ENCODE measurements at places on chromosomes 11 and 22.

DNA sequence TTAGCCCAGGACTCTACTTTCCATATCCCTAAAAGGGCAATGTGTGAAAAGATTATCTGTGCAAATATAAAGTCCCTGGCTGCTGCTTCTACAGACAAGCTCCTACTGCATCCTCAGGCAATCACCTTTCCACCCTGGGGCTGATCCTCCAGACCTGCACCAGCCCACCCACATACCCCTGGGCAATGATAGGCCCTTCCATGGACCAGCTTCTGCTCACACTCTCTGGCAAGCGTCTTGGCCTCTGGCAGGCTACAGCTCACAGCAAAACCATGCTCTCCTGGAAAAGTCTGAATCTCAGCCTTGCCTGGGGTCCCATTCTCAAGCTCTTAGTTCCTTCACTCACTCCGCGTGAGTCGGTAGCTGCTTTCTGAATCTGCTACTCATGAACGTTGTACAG is 69.5 kb downstream of the IGLL5 start:
- DNase-seq = no peak

GRCh38 chr11:15726893-15727519 is 612.3 kb downstream of the INSC start:
- no peak for DNase-seq

GRCh38 chr22:29493636-29494035 is 13.6 kb downstream of the NEFH start:
- no peak for DNase-seq

- DNase-seq = peak; percentile 85
Observed at GRCh38 chr11:65329944-65330403, 3.7 kb upstream of the DPF2 start.

- DNase-seq = no peak
Observed at GRCh38 chr11:113201054-113201818, 113.1 kb upstream of the TTC12 start.

GRCh38 chr11:73137262-73137943 is 4.7 kb downstream of the FCHSD2 start:
- DNase-seq = no peak

- no peak for DNase-seq
Observed at GRCh38 chr22:24563246-24563645, 7.4 kb downstream of the SNRPD3 start.

DNA sequence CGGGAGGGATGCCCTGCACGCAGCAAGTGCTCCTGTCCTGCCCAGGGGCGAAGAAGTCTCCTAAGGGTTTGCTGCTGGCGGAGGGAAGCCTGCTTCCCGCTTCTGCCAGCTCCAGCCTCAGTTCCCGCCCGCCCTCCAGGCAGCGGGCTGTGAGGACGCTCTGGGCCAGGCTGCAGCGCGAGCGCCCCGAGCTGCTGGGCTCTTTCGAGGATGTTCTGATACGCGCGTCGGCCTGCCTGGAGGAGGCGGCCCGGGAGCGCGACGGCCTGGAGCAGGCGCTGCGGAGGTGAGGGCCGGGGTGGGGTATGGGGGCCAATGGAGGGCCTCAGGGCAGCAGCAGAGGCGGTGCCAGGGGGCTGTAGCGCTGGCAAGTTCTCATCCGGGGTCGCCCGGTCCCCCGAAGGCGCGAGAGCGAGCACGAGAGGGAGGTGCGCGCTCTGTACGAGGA is 2.2 kb downstream of the CRACR2B start:
- no peak for DNase-seq

DNA sequence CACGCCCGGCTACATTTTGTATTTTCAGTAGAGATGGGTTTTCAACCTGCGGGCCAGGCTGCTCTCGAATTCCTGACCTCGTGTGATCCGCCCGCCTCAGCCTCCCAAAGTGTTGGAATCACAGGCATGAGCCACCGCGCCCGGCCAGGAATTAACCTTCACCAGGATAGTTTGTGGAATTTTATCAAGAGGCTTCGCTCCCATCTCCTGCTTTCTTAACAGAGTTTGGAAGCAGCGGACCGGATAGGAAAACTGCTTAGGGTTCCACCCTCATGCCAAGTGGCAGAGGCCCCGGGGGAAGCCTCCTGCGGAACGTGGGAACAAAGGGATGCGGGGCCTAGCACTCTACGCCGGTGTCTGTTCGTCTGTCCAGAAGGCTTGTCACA is 229.9 kb downstream of the ST3GAL4 start:
- DNase-seq = no peak

DNA sequence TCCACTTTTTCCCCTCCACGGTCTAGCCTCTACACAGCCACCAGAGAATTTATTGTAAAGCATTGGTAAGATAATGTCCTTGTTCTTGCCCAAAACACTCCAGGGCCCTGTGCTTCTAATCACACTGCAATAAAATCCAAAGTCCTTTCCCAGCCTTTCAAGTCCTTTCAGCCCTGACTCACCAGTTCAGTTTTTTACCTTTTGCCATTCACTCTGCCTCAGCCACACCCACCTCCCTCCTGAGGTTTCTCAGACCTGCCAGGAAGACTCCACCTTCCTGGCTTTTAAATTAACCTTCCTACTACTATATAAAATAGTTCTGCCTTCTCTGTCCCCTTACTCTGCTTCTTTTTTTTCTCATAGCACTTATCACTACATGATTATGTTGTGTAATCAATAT is 91.0 kb upstream of the ARHGAP32 start:
- no peak for DNase-seq

GRCh38 chr11:47270331-47271271 is 668 bp downstream of the MADD start:
- DNase-seq = peak; percentile 48

GRCh38 chr11:105713696-105714095 is 103.8 kb downstream of the GRIA4 start:
- DNase-seq = no peak

DNA sequence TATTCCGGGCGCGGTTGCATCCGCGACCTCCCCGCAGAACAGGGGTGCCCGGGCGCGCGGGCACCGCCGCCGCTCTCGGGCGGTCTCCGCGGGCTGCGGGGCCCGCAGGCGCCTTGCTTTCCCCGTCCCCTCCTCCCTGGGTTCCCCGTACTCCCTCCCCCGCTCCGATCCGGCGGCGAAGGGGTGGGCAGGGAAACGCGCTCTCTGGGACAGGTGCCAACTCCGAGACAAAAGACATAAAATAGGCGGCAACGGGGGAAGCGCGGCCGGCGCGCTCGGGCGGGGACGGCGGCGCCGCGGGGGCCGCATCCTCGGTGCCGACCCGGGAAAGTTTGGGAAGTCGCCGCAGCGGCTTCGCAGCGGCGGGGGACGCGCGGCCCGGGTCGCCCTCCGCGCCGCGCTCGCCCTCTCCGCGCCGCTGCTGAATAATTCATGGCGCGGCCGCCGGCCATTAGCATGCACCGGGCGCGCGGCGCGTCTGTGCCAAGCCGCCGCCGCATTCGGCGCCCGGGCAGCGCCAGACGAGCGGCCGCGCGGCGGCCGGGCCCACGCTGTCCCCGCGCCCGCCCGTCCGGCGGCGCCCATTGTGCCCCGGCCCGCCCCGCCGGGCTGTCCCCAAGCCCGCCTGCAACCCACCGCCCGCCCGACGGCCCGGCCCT is 78.7 kb upstream of the PPARA start:
- peak; percentile 63 for DNase-seq

DNA sequence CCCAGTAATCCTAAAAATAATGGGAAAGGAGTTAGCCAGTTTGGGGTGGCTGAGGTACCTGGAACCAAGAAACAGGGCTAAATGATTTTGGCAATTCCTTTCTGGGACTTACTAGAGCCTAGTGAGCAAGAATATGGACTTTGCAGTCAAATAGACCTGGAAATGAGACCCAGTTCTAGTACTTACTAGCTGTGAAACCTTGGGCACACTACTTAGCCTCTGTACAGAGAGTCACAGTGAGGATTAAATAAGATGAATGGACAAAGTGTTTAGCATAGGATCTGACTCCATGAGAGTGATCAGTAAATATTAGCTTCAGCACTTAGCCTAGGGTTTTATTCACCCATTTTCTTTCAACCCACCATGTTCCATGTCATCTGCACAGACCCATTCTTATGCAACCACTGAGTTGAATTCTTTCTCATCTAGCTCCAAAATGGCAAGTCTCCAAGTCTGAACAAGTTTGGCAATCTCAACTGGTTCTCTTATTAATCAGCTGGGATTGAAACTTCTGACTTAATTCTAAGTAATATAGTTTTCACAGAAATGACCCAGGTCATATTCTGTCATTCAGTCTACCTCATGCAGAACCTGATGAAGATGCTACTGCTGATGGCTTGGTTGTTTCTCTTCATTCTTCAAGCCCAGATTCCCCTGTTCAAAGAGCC is 15.0 kb upstream of the SORL1 start:
- no peak for DNase-seq

DNA sequence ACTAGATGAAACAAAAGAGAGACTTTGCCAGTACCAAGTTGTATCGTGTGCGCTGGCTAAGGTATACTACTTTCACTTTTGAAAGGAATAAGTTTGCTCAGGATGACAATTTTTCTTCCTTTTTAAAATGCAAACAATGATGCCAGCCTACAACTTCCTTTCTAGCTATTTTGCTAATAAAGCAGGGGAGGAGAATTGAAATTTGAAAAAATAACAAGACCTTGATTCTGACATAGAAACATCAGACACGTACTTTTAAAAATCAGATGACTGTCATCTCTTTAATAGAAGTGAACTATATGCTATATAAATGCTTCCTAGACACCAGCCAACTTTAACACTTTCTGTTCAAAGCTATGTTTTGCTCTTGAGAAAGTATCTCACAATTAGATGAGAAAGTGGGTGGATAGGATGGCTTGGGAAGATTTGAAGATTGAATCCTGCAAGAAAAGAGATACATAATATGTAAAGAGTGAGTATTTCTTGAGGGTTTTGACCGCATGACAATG is 41.7 kb upstream of the BLID start:
- DNase-seq = no peak

DNA sequence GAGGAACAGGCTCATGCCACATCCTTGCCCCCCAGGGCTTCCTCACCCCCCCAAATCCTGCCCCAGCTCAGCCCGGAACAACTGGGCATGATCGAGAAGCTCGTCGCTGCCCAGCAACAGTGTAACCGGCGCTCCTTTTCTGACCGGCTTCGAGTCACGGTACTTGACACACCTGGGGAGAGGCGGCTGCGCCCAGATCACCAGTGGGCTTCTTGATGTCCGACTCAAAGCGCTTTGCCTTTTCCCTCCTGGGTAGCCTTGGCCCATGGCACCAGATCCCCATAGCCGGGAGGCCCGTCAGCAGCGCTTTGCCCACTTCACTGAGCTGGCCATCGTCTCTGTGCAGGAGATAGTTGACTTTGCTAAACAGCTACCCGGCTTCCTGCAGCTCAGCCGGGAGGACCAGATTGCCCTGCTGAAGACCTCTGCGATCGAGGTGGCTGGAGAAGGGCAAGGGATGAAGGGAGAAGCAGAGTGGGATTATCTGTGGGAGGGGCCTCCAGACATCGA is 3.5 kb downstream of the NR1H3 start:
- DNase-seq = no peak

DNA sequence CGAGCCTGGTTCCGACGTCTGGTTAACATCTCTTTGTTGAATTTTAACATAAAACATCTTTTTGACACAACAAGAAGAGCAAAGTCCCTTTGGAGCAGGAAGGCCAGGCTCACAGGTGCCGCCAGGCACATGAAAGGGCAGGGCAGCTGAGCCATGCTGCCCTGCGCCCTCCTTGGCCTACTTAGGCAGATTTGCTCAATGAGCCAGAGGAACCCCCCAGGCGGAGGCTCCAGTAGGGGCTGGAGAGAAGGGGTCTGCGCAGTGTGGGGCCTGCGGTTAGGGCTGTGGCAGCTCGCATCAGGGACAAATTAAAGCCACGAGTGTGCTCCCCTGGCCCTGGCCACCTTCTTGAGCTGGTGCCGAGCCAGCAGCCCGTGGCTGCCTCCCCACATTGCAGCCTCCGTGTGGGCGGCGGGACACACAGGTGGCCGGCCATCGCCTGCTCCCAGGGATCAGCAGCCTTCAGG is 9.9 kb upstream of the SLC22A12 start:
- no peak for DNase-seq

- no peak for DNase-seq
Observed at GRCh38 chr11:35814081-35814695, 129.7 kb upstream of the LDLRAD3 start.

DNA sequence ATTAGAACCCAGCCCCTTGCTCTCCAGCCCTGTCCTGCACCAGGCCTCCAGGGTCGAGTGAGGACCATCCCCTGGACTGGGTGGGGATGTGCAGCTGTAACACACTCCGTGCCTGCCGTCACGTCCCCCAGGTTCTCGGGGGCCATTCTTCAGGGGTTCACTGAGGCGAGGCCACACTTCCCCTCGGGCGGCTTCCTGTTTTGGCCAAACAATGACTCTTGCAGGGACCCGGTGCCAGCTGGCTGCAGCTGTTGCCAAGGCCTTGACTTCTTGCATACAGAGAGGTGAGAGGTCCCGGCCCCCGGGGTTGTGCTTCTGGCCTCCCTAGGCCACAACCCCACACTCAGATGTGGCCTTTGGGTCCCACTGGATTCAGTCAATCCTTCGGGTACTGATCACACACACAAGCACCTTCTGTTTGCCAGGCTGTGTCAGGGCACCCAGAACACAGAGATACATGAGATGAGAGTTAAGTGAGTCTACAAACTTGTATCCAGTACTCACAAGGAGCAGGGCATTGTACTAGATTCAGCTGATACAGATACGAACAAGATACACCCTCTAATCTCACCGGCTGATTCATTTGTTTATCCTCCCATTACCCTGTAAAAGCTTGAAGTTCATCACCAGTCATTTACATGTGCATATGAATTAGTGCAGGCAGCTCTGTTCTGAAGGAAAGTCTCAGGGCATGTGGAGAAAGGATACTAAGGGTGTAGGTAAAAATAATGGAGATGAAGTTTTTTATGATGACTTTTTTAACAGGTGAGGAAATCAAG is 32.9 kb downstream of the LRRC32 start:
- DNase-seq = no peak

GRCh38 chr22:22824340-22825212 is 63.0 kb upstream of the IGLL5 start:
- DNase-seq = no peak

DNA sequence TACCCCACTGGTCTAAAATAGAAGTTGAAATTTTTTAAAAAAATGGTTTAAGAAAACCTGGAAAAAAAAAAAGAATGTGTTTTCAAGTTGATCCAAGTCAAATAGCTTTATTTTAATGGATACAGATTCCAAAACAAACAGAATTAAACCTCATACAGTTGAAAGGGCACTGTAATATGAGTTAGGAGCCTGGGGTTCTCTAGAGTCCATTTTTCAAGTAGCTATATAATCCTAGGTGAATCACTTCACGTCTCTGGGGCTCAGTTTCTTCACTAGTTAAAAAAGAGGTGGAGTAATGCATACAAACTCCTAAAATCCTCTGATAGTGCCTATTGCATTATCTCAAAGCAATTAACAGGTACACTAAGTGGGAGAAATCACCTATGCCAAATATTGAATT is 132.9 kb downstream of the BBOX1 start:
- no peak for DNase-seq

DNA sequence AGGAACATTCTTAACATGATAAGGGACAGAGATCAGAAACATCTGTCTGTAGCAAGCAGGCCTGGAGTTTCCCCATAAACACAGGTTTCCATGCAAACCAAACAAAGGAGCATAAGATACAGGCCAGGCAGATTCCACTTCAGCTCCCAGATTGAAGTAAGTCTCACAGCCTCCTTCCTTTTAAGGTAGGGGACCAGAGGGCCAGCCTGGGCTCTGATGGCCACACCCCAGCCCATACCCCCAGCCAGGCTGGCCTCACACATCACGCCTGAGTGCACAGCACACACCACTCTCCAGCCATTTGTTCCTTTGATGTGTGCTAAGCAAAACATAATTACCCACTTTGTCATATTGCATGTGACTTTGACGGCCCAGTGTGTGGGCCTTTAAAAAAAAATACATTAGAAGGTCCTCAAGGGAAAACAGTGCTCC is 518.7 kb downstream of the NTM start:
- no peak for DNase-seq

Measured in CD4-positive, alpha-beta T cell treated with Interleukin-12 subunit alpha and Interleukin-12 subunit beta, for 1 hour (primary cell).